Lower lobe of right lung (tissue), 2 donors: ENCODE measurements at places on chromosomes 1 and 21. TPM values are rescaled to one million over a fixed set of nuclear protein-coding genes. Genes with fewer than 3 reads are reported as not detected.
A peak's percentile ranks its signal among the peaks of the same experiment; 100 is the strongest.

Gene PARK7
- total RNA-seq, result 187 TPM

Gene UBE2Q1
- 79.5 TPM for total RNA-seq

Gene ELAPOR1
- 24.4 TPM for total RNA-seq

DNA sequence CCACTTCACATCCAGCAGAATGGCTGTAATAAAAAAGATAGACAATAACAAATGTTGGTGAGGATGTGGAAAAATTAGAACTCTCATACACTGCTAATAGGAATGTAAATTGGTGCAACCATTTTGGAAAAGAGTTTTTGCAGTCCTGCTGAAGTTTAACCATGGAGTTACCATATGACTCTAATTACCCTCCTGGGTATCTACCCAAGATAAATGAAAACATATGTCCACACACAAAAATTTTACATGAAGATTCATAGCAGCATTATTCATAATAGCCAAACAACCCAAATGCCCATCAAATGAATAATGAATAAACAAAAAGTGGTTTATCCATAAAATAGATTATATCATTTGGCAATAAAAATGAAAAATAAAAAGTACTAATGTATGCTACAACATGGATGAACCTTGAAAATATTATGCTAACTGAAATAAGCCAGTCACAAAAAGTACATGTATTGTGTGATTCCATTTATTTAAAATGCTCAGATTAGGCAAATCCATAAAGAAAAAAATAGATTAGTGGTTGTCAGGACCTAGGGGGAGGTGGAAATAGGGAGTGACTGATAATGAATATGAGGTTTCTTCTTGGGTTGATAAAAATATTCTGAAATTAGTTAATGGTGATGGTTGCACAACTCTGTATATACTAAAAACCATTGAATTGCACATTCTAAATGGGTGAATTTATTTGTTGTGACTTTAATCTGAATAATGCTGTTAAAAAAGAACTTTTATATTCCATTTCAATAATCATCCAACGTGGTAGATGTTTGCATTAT, 26.4 kb downstream of the C4BPA start:
- no peak for DNase-seq

Gene SPRR1B
- not detected for total RNA-seq

DNA sequence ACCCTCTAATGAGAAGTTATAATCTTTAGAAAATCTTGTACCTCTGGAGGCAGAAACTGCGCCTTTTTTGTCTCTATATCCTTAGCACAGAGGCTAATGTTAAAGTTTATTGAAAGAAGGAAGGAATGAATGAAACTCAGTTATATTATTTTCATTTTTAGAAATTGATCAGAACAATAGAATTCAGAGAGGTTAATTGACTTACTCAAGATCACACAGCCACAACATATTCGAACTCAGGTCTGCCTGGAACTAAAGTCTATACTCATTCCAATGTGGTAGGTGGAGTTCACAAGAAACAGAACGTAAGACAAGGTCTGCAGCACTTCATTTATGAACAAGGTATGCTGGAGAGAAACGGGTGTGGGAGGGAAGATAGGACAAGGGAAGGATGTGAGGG, 23.0 kb upstream of the ITPKB start:
- no peak for DNase-seq

DNA sequence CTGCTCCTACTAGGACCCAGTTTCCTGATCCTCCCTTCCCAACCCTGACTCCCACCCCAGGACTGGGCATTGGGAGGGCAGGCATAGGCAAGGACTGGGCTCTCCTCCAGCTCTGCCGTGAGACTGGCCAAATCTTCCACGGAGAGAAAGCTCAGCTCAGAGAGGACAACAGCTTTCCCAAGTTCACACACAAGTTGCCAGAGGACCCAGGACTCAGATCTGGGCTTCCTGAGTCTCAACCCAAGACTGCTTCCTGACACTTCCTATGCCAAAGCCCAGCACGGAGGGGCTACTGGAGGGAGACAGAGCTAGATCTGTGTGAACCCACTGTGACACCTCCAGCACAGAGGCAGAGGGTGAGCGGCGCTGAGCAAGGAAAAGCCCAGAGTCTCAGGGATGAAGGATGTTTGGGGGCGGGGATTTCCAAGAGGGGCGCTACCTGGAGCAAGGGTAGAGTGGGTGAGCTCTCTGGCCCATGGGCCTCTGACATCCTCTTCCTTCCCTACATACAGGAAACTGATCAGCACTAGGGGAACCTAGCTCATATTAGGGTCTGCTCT, 7.1 kb downstream of the PDZK1IP1 start:
- DNase-seq, result no peak

DNA sequence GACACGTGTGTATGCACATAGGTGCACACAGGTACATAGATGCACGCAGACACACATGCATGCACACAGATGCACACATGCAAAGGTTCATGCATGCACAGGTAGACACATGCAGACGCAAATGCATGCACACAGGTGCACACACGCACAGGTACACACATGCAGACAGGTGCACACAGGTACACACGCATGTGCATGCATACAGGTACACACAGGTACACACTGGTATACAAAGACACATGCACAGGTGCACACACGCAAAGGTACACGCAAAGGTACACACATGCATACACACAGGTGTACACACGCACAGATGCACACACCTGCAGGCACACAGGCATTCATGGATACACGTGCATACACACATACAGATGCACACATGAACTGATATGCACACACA, 8.8 kb downstream of the NOC2L start:
- DNase-seq, result no peak

GRCh38 chr21:37393030-37393429, 26.5 kb downstream of the DYRK1A start:
- DNase-seq, result no peak

DNA sequence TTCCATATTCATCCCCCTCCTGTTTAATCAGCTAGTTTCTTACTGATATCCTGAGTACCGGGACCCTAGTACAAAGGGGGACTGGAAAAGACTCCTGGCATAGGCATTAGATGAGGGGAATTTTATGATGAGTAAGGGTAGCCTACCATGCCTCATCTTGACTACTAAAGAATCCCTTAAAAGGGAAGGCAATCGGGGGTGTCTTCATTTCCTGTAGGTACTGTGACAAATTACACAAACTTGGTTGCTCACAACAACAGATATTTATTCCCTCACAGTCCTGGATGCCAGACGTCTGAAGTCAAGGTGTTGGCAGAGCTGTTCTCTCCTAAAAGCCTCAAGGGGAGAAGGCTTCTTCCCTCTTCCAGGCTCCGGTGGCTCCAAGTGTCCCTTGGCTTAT, 28.9 kb upstream of the RUNX1 start:
- no peak for DNase-seq

GRCh38 chr1:111603979-111604378, 15.6 kb upstream of the RAP1A start:
- no peak for DNase-seq

Gene RUNX3
- total RNA-seq, result 13.1 TPM

DNA sequence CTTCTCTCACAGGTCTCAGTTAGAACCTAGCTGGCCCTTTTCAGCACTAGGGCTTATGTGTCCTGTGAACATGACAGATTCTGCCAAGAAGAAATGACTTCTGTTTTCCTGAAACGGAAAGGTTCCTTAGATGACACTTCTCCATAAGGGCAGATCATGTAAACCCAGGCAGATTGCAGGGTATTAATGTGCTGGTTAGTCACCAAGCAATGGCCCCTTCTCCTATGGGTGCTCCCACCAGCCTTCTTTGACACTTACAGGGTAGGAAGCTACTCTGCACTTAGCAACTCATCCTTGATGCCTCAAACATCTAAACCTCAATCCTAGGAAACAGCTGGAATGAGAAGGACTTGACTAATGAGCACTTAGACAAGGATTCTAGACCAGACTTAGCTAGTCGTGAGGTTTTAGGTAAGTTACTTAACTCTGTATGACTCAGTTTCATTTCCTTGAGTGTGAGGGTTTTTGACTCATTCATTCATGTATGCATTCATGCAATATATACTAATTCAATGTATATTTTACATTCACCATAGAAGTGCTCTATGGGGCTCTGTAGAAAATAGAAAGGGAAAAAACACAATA, 74.1 kb upstream of the PLXNA2 start:
- DNase-seq, result no peak

Gene TOR3A
- 24.3 TPM for total RNA-seq

DNA sequence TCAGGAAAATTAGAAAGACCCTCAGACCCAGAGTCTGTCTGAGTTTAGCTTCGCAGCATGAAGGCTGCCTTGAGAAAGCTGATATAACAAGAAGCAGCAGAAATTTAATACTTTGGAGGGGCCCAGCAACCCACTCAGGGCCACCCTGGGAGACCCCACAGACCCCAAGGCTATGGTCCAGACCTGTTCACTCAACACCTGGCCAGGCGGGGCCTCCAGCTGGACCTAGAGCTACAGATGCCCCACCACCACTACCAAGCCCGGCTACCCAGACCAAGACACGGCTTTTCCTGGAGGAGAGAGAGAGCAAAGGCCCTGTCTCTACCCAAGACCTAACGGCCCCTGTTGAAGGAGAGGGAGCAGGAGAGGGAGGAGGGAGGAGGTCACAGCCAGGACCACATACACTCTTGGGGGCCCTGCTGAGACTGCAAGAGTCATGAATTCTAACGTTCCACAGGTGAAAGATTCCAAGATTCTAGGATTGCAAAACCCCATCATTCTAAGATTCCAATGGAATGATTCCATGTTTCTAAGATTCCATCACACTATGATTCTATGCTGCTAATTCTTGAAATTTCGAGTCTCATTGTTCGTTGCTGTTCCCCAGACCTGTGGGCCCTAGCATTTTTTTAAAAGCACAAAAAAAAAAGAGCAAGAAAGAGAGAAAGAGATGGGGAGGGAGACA, 53.2 kb downstream of the LACTBL1 start:
- no peak for DNase-seq

- DNase-seq, result no peak
These were observed 771.1 kb upstream of the ADGRL4 start for GRCh38 chr1:79777481-79778219.

Gene OPRD1
- total RNA-seq, result not detected

GRCh38 chr21:43323244-43324005, 103.5 kb downstream of the SIK1 start:
- DNase-seq, result peak; percentile 90

Gene DFFA
- total RNA-seq, result 37.0 TPM

Gene KIF14
- total RNA-seq, result 0.44 TPM

Gene TFF1
- not detected for total RNA-seq

GRCh38 chr1:241513378-241513777, 6.2 kb downstream of the FH start:
- no peak for DNase-seq

Gene MASP2
- not detected for total RNA-seq

DNA sequence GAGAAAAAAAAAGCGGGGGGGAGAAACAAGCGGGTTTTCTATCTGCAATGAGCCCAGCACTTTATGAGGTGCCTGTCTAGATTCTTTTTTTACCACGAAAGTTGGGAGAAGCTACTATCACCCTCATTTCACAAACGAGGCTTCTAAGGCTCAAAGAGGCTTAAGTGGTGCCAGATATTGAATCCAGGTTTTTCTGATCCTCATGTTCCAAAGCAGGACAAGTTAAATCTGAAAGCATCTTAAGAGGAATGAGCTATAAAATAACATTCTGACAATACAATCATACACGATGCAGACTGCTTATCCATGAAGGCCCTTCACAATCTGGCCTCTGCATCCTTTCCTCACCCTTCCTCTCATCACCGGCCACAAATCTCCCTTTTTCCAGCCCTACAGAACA, 549.1 kb downstream of the SMYD3 start:
- DNase-seq, result no peak

Gene OR2T29
- not detected for total RNA-seq

DNA sequence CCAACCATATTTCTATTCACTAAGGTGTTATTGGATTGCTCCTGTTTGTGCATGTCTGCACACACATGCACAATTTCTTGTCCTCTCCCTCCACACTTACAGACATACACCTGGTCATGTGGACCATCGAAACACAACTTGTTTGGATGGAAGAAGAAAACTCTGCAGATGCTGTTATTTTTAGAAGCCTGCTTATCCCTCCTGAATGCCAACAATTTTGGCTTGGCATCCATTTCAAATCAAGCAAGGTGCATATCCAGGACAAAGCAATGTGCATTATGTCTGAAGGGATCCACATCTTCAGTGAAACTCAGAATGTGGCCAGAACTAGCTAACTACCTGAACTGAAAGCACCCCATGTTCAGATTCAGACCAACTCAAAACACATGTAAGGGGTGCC, 98.9 kb upstream of the ADAR start:
- DNase-seq, result no peak

DNA sequence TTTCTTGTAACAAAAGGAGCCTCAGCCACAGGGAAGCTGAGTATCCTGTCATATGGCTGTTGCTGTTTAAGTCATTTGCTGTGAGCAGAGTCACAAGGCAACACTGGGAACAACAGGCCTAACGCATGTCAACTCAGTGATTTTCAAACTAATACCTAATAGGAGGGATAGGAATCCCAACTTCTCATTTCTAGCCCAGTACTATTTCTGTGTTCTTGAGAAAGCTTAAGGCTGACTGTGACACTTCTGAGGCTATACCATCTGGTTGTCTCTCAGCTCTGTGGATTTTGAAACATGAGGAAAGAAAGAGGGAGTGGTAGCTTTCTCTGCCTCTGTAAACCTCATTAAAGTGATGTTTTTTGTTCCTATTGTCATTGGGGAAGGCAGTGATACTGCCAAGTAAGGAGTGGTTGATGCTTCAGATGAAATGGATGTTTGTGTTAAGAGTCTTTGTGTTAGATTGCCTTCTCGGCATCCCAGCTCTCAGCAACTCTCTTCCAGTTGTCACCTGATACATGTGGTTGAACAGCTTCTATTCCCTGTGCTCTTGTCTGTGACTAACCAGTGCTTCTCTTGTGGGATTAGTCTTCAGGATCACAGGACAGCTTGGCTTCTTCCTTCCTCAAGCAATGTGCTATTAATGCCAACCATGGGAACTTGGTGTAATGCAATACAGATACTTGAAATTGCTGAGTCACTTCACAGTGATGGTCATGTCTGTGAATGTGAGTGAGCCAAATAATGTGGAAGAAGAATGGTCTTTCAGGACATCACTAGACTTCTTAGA, 166.8 kb upstream of the IVNS1ABP start:
- no peak for DNase-seq

DNA sequence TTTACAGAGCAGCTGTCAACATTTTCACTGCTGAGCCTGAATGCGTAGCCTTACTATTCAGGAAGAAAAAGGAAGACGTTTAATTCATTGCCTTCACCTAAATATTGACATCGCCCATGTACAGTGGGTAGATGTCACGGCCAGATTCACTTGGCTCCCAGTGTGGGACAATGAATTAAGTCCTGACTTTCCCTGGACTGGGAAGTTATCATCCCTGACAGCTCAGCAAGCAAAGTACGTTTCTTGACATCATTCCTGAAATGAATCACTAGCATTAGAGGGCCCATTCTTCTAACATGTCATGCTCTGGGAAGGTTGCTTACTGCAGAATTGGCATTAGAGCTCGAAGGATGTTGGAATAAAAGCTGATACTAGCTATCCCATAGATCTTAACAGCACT, 37.8 kb downstream of the LRRC53 start:
- no peak for DNase-seq

Gene GABRD
- 2.7 TPM for total RNA-seq

GRCh38 chr21:42905195-42905594, 12.1 kb downstream of the NDUFV3 start:
- no peak for DNase-seq

Gene AQP10
- total RNA-seq, result 0.47 TPM
